ENCODE measurements at places on chromosomes 1 and 21. TPM values are rescaled to one million over a fixed set of nuclear protein-coding genes. Genes with fewer than 3 reads are reported as not detected.
A peak's percentile ranks its signal among the peaks of the same experiment; 100 is the strongest.

DNA sequence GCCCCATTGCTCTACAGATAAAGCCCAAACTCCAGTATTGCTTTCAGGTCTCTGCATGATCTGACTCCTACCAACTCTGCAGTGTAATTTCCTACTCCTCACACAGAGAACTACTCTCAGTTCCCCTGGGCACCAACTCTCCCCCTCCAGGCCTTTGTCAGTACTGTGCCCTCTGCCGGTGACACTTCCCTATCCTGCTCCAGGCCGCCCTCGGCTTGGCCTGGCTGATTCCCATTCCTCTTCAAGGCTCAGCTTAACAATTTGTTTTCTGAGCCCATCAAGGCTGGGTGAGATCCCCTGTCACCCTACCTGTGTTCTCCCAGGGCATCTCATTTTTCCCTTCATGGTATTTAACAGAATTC is 2.6 kb downstream of the SLAMF8 start:
- H3K27ac ChIP-seq, result no peak overlapping the region
- DNase-seq, result peak; percentile 25
- H3K27me3 ChIP-seq, result no peaks in the 10 kb centered on the region
- no peaks in the 10 kb centered on the region for H3K4me1 ChIP-seq
- no peak overlapping the region for H3K4me3 ChIP-seq
- no peaks in the 10 kb centered on the region for H3K36me3 ChIP-seq

The JAM2 gene
- 11.3 TPM for polyA plus RNA-seq

DNA sequence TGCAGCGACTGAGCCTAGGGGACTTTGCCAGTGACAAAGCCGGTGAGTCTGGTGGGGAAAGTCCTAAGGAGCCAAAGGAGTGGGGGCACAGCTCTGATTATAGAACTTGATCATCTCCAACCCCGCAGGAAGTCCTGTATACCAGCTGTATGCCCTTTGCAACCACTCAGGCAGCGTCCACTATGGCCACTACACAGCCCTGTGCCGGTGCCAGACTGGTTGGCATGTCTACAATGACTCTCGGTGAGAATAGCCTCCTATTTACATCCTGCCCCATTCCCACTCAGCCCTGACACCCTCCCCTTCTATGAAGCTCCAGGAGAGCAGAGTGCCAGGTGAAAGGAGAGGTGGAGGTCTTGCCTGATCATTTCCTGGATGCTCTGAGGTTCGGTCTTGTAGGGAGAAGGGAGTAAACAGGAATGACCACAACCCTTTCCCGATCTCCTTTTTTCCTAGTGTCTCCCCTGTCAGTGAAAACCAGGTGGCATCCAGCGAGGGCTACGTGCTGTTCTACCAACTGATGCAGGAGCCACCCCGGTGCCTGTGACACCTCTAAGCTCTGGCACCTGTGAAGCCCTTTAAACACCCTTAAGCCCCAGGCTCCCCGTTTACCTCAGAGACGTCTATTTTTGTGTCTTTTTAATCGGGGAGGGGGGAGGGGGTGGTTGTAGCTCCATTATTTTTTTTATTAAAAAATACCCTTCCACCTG is 1.2 kb upstream of the PPOX start:
- peak overlapping the region; percentile 63 for H3K4me3 ChIP-seq
- H3K27me3 ChIP-seq, result no peaks in the 10 kb centered on the region
- H3K4me1 ChIP-seq, result peaks cover 28% of the 10 kb centered on the region
- H3K27ac ChIP-seq, result peak overlapping the region; percentile 78
- peaks cover 44% of the 10 kb centered on the region for H3K36me3 ChIP-seq

The RGS2 gene
- 116 TPM for polyA plus RNA-seq

DNA sequence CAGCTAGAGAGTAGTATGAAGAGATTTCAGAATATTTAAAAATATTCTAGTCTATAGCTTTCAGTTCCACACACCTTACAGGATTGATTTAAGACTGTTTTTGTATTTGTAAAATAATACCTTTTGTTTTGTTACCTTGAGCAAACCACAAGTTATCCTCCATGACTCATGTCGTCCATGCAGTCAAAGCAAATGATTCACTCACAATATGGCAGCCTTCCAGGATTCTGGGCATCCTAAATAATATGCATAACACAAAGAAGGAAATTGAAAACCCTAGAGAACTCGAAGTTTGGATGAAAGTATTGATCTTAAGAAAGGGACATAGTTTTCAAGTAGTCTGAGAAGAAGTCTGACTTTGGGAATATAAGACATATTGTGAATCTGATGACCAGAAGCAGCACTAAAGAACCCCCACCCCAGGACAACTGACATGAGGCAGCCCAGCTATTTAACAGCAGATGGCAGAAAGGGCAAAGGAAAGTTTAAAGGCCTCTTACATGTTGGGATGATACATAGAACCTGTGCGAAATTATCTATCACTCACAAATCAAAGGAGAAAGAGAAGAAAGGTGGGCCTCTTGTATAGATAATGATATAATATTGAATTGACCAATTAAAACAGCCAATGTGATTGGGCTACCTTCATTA is 857.9 kb downstream of the BRINP3 start:
- no peaks in the 10 kb centered on the region for H3K36me3 ChIP-seq
- H3K4me3 ChIP-seq, result no peak overlapping the region
- no peak overlapping the region for H3K27ac ChIP-seq
- H3K27me3 ChIP-seq, result no peaks in the 10 kb centered on the region

DNA sequence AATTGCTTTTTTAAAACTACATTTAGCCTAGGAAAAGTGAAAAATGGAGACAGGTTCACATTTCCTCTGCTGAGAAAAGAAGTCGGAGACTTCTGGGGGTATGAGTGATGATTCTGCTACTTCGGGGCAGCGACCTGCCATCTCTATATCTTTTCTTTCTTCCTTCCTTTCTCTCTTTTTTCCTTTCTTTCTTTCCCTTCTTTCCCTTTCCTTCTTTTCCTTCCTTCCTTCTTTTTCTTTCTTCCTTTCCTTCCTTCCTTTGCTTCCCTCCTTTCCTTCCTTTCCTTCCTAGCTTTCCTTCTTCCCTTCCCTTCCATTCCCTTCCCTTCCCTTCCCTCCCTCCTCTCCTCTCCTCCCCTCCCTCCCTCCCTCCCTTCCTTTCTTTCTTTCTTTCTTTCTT is 17.8 kb downstream of the TBX19 start:
- no peaks in the 10 kb centered on the region for H3K36me3 ChIP-seq
- no peak overlapping the region for H3K4me3 ChIP-seq
- DNase-seq, result no peak
- peaks cover 19% of the 10 kb centered on the region for H3K4me1 ChIP-seq
- no peak overlapping the region for H3K27ac ChIP-seq
- no peaks in the 10 kb centered on the region for H3K27me3 ChIP-seq

The L1TD1 gene
- polyA plus RNA-seq, result 1.3 TPM

- H3K27me3 ChIP-seq, result no peaks in the 10 kb centered on the region
- H3K36me3 ChIP-seq, result no peaks in the 10 kb centered on the region
- peaks cover 12% of the 10 kb centered on the region for H3K4me1 ChIP-seq
- DNase-seq, result no peak
- no peak overlapping the region for H3K4me3 ChIP-seq
Observed at GRCh38 chr1:65164633-65165032, 16.6 kb downstream of the AK4 start.

The BEND5 gene
- polyA plus RNA-seq, result 7.7 TPM

The CHD5 gene
- 2.6 TPM for polyA plus RNA-seq

- H3K36me3 ChIP-seq, result peaks cover 9% of the 10 kb centered on the region
- no peak overlapping the region for H3K4me3 ChIP-seq
- H3K4me1 ChIP-seq, result no peaks in the 10 kb centered on the region
- H3K27ac ChIP-seq, result no peak overlapping the region
Observed at GRCh38 chr1:206461602-206462455, 8.4 kb upstream of the IKBKE start.

DNA sequence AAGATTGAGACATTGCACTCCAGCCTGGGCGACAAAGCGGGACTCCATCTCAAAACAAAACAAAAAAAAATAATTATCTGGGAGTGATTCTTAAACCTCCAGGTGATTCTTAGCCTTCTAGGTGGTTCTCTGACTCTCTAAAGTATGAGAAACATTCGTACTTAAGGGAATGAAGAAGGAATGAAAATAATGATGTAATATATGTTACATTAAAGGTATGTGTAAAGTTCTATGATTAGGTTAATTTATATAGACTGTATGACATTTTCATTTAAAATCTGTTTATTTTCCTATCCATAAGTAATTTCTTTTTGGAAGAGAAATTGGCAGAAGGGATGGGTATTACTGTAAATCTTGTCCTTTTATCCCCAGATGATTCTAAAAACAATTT is 34.7 kb downstream of the OSBPL9 start:
- no peak overlapping the region for H3K4me3 ChIP-seq
- H3K36me3 ChIP-seq, result no peaks in the 10 kb centered on the region
- no peaks in the 10 kb centered on the region for H3K27me3 ChIP-seq
- peaks cover 21% of the 10 kb centered on the region for H3K4me1 ChIP-seq
- no peak overlapping the region for H3K27ac ChIP-seq

DNA sequence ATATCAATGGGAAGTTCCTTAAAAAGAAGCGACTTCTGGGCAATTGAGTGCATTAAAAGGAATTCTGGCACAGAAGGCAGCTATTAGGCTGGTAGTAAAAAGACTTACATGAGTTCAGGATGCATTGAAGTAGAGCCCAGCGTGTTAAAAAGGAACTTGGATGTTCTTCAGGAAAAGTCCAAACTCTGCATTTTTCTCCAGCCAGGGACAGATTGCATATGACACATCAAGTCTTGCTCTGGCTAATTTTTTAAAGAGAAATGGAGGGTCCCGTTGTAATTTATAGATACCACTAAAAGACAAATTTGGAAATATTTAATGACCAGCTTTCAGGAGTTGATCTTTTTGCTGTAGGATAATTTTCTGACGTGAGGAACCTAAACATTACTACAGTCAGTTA is 1.2 kb downstream of the TPRG1L start:
- peak overlapping the region; percentile 68 for H3K4me3 ChIP-seq
- H3K27ac ChIP-seq, result peak overlapping the region; percentile 94
- no peak for DNase-seq
- H3K27me3 ChIP-seq, result no peaks in the 10 kb centered on the region

DNA sequence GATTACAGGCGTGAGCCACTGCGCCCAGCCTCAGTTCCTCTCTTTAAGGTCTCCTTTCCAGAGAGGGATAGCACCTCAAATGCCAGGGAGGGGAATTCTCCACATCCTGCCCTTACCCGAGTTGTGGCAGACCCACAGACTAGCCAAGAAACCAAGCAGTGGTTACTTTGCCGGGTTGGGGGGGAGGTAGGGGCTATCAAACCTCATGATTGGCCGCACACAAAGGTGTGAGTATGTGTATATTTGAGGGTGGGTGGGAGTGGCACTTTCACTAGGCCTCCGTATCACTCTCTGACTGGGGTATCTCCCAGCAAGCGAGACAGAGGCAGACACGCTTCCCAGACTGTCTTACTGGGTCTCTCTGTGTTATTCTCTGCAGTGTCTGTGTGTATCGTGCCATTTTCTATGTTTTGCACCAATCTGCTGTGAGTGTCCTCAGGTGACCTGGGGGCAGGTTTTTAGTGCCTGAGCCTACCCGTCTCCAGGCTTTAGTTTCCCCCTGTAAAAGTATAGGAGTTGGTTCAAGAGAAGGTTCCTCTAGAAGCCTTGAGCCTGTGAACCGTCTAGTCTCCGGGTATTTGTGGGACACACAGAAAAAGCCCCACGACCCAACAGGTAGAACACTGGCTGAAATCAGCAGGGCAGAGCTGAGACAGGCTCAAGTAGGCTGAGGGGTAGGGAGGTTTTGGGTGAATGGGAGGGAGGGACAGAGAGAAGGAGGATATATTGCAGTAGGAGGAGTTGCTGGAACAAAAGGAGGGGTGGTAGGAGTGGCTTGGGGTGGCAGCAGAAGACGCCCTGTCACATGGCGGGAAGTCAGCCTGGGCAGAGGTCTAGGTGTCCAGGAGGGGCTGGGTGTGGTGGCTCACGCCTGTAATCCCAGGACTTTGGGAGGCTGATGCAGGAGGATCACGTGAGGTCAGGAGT is 10.3 kb downstream of the LMNA start:
- peaks cover 13% of the 10 kb centered on the region for H3K36me3 ChIP-seq
- no peaks in the 10 kb centered on the region for H3K27me3 ChIP-seq
- no peak overlapping the region for H3K4me3 ChIP-seq
- peak overlapping the region; percentile 80 for H3K27ac ChIP-seq
- peaks cover 86% of the 10 kb centered on the region for H3K4me1 ChIP-seq

The SPRR2E gene
- not detected for polyA plus RNA-seq

The KCNJ9 gene
- polyA plus RNA-seq, result 0.36 TPM

The RGS7 gene
- polyA plus RNA-seq, result 2.1 TPM

GRCh38 chr1:179105393-179105792 is 23.5 kb downstream of the TOR3A start:
- H3K27ac ChIP-seq, result no peak overlapping the region
- H3K4me1 ChIP-seq, result no peaks in the 10 kb centered on the region
- no peaks in the 10 kb centered on the region for H3K27me3 ChIP-seq
- H3K36me3 ChIP-seq, result peaks cover 42% of the 10 kb centered on the region

DNA sequence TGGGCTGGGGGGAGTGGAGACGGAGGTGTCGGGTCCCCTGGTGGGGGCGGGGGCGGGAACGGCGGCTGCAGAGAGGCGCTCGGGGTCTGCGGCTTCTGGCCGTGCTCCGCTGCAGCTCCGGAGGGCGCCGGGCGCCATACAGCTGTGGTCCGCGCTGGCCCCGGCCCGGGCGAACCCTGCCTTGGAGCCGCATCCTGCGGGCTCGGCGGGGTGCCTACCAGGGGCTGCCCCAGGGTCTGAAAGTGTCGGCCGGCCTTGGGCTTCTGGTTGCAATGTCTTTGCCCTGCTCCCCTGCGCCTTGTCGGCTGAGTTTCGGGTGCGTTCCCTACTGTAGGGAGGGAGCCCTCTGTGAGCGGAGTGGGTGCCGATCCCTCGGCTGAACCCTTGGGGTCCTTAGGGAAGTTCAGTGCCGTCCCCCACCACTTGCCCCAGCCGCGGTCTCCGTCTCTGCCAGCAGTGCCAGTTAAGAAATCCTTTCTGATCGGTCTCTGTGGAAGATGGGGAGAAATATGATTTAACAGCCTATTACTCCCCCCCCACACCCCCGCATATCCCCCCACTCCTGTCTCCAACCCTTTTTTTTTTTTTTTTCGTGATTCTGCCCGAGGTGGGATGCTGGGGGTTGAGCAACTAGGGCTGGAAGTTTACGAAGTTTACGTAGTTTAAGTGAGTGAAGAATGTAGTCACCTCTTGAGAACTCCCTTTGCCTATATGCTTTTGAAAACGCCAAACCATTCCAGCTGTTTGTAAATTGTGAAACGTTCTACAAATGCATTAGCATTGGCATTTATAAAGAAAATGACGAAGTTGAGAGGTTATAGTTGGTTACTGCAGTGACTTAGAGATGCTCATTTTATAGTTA is 588 bp downstream of the NEXN start:
- peak overlapping the region; percentile 84 for H3K27ac ChIP-seq
- H3K4me3 ChIP-seq, result peak overlapping the region; percentile 80
- no peaks in the 10 kb centered on the region for H3K4me1 ChIP-seq

DNA sequence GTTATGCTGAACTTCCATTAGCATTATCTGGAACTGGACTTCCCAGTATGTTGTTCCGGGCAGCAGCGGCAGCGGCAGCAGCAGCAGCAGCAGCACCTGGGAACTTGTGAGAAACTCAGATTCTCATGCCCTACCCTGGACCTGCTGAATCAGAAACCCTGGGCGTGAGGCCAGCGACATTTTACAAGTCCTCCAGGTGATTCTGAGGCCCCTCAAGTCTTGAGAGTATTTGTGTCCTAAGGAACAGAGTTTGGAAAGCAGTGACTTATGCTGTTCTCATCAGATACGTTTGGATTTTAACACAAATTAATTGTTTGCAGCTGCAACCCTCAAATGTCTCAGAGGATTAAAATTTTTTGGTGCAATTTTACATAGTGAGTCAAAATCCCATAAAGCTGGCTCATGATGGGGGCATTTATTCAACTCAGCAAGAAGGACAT is 157.2 kb upstream of the KAZN start:
- no peaks in the 10 kb centered on the region for H3K27me3 ChIP-seq
- no peaks in the 10 kb centered on the region for H3K36me3 ChIP-seq
- no peak overlapping the region for H3K27ac ChIP-seq
- no peaks in the 10 kb centered on the region for H3K4me1 ChIP-seq
- no peak overlapping the region for H3K4me3 ChIP-seq
- DNase-seq, result no peak

Data from large intestine (tissue), 12 donors.